ENCODE measurements at places on chromosomes 7 and 10.

DNA sequence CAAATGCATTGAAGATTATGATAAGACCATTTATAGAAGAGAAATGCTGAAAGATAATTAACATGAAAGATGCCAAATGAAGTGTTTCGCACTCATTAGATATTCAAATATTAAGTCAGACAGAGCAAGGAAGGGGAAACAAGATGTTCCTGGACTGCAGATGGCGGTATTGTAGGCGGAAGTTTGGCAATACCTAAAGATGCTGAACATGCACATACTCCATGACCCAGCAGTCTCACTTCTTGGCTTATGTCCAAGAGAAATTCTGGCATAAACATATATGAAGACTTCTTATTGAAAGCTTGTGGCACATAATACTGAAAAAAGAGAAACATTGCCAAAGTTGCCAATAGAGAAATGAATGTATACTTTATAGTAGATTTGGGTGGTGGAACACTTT, 325.4 kb upstream of the SEMA3C start:
- peak; percentile 17 for DNase-seq

DNA sequence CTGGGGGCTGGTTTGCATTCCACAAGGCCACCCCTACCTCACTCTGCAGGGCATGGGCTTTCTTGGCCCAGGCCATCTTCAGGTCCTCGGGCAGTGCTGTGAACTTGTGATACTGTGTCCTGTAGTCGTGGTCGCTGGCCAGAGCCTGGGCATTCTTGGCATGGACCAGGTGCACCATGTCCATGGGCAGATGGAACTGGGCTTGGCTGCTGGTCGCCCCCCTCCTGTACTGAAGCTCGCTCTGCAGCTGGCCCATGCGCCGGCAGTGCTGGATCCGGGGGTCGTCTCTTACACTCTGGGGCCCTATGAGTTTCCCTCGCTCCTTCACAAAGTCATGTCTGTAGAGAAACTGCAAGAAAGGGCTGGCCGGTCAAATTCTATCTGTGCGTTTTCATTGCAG, 51.7 kb downstream of the HABP2 start:
- no peak for DNase-seq

DNA sequence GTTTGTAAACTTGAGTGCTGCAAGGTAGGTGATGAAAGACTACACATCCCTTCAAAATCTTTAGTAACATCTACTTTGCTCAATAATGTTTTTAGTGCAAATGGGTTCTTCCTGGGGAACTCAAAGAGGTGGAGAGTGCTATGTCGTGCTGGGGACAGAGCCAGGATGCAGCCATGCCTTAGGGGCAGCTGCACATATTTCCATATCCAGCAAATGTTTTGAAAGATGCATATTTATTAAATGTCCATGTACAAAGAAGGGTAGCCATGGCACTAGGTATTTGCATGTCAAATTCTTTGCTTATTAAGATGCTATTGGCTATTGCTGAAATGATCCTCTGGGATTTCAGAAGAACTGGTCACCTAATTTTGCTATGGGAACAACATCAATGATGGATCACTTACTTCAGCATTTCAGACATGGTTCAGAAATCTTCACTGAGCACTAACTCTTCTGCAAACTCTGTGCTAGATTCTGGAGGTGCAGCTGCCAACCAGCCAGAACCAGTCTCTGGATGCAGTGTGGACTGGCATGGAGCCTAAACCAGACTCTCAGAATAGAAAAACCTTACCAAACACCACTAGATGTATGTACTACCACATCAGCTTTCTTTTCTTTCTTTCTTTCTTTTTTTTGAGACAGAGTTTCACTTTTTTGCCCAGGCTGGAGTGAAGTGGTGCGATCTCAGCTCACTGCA, 31.7 kb upstream of the DNMBP start:
- no peak for DNase-seq

DNA sequence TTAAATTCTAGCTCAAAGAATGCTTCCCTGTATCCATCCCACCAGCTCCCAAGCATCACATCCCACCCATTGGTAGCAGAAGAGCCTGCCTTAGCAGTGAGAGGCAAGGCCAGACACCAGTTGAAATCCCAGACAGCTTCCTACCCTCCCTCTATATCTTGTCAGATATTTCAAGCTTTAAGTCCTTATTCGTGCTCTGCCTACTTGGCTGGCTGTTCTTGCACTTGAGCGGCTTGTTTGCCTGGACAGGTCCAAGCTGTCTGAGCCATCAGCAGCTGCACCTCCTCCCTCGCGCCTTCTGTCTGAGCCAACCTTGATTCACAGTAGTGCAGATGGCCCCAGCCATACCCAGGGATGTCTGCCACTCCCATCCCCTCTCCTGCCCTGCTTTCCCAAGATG, 16.4 kb downstream of the LRRC4 start:
- DNase-seq = no peak

DNA sequence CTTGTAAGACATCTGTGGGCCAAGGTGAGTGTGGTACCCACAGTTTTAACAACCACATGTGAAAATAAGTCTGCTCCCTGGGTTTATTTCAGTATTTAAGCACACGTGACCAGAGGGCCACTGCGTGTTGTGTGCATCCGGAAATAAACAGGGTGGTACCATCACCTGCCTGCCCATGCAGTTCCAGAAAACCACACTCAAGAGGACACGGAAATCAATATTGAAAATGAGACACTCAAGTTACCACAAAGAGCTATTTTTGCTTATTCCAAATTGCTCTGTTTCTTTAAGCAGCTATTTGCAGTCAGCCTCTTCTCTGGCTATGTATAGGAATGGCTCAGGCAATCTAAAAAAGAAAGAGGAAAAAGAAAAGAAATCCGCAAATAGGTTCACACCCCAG, 71.8 kb upstream of the LOXL4 start:
- DNase-seq = no peak

GRCh38 chr10:78028438-78029268, 662 bp downstream of the POLR3A start:
- peak; percentile 34 for DNase-seq

- DNase-seq = no peak
These were observed 4.3 kb downstream of the HOXA11 start for GRCh38 chr7:27180431-27181420.

- peak; percentile 85 for DNase-seq
These were observed 58.3 kb downstream of the VCL start for GRCh38 chr10:74056050-74056818.

DNA sequence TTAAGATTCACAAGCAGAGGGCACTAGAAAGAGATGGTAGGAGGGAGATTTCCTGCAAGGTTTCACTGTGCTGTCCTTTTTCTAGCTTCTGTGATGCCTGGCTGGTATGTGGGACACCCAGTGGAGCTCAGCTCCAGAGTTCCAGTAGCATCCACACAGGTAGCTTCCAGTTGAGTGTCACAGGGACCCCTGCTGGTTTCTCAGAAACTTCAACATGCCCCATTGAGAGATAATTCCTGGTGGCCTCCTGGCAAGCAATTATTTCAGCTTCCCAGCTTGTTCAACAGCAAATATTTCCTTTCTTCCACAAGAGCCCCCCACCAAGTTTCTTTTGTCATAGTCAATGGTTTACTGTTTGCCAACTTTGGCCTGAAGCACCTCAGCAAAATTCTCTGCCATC, 858.7 kb downstream of the REEP3 start:
- no peak for DNase-seq

- DNase-seq = no peak
These were observed 86.2 kb downstream of the GPR85 start for GRCh38 chr7:113000316-113001020.

GRCh38 chr7:157300369-157300825, 36.4 kb upstream of the DNAJB6 start:
- DNase-seq = no peak

GRCh38 chr7:148398844-148399365, 191.7 kb upstream of the C7orf33 start:
- no peak for DNase-seq

GRCh38 chr7:35714407-35714806, 19.5 kb upstream of the HERPUD2 start:
- DNase-seq = no peak

GRCh38 chr10:129494176-129494575, 27.1 kb downstream of the MGMT start:
- no peak for DNase-seq

DNA sequence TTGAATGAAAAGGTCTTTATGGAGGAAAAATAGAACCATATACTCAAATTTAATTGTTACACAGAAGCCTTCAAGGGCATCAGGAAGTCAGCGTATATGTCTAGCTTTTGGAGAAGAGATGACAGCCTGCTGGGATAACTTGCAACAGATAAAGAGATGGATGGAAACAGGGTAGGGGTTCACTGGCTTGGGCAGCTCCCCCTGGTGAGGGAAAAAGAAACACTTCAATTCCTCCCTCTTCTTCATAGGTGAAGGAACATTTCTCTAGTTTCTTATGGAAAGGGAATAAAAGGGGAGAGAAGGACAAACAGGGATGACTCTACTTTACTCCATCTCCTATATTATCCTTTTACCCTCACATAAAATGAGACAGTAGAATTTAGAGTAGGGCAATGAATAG, 635.7 kb downstream of the PHTF2 start:
- DNase-seq = no peak

GRCh38 chr10:80713398-80713928, 175.8 kb downstream of the SH2D4B start:
- no peak for DNase-seq

DNA sequence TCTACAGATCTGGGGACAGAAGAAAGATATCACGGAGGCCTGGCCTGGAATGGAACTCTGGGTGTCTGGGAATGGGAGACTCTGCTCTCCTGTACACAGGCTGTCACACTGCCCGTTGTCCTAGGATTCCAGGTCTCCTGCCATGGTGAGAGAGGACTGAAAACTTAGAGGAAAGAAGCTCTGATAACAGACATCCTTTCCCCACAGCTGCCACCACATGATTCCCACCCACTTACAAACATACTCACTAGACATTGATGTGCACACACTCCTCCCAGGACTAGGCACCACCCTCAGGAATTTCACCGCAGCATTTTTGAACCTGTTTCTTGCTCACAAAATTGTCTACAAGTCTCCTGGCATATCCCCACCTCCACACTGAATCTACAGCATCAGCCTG, 5.7 kb downstream of the ZNF92 start:
- peak; percentile 5 for DNase-seq

DNA sequence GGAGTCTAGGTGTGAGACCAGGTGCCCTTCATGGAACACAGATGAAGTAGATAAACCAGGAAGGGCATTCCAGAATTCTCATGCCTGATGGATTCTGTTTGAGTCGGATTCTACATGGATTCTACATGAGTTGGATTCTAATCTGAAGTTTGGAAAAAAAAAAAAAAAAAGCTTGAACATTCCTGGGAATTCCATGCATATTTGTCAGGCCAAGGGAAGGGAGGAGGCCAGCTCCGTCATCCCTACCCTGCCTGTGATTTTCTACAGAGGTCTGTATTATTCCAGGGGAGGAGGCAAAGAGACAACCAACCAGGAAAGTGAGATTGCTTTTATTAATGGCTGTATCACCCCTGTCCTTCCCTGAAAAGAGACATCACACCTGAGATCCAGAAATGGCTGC, 27.8 kb upstream of the EBLN1 start:
- peak; percentile 81 for DNase-seq

- no peak for DNase-seq
These were observed 4.6 kb downstream of the OR6B1 start for GRCh38 chr7:144004703-144005102.

GRCh38 chr7:94133460-94133859, 129.3 kb upstream of the BET1 start:
- DNase-seq = no peak

DNA sequence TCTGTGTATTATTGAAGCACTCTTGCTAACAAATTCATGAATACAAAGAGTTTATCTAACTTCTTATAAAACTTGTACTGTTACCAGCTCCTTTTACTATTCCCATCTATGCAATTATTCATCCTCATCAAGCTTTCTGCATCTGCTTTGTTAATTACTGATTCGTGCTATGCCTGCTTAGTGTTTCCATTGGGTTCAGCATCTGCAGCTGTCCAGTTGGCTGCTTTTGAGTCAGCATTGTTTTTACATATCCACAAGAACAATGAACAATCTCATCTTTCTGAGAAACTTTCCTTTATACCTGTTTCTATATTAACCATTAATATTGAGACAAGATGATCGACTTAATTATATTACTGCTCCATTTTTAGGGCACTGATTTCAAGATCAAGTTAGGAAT, 19.6 kb upstream of the ANLN start:
- DNase-seq = no peak

DNA sequence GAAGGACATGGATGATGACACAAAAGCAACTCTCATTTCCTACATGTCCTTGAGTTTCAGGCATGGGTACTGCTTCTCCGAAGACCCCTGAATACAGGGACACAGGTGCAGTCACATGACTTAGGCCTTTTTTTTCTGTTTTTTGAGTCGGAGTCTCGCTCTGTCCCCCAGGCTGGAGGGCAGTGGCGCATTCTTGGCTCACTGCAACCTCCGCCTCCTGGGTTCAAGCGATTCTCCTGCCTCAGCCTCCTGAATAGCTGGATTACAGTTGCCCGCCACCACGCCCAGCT, 26.8 kb downstream of the IFT22 start:
- DNase-seq = no peak

GRCh38 chr10:63114031-63114814, 18.9 kb upstream of the NRBF2 start:
- peak; percentile 52 for DNase-seq

- no peak for DNase-seq
These were observed 582.5 kb downstream of the CNTNAP2 start for GRCh38 chr7:146698995-146699610.

- no peak for DNase-seq
These were observed 142.5 kb downstream of the MGMT start for GRCh38 chr10:129609551-129609950.

- peak; percentile 68 for DNase-seq
These were observed 49.7 kb downstream of the ZMYND11 start for GRCh38 chr10:184911-185310.

DNA sequence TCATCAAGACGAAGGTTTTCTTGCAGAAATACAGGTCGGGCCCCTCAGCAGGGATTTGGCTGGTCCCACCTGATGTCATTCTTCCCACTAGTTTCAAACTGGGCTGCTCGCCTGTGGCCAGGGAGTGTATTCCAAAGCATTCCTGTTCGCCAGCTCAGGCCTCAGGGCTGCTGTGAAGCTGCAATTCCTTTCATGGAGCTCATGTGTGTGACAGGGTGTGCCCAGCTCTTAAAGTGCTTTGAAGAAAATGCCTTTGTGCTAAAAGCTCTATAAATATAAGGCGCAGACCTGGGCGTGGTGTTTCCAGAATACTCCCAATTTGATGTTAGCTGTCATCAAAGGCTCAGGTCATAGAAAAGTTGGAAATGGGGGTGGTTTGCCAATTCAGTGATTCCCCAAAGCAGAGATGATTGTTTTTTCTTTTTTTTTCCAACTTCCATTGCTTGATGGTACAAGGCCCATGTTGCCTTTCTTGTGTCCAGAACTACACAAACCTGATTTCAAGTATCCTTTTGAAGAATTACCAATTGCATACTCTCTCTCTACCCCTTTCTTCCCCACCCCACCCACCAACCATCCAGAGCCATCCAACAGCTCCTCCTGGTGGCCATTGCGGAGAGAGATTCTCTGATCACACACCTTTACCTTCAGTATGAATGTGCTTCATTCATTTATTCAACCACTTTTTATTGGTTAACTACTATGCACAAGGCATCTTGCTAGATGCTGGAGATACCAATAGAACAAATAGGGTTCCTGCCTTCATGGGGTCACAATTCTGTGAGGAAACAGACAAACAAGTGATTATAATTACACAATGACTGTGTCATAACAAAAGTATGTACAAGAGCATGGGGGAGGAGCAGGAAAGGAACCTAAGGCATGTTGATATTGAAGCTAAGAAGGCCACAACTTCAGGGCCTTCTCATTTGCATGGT, 297.3 kb upstream of the LYZL1 start:
- DNase-seq = peak; percentile 90

GRCh38 chr7:20491284-20491683, 124.2 kb upstream of the ABCB5 start:
- no peak for DNase-seq

GRCh38 chr10:31384589-31384949, 65.6 kb downstream of the ZEB1 start:
- DNase-seq = no peak
